Activated gamma-delta T cell treated with Interleukin-2 at 50 U/mL for 16 hours (primary cell): ENCODE measurements at places on chromosomes 12 and 14.

GRCh38 chr12:132736378-132736777 lies 25.3 kb downstream of the ANKLE2 start:
- no peak for DNase-seq

GRCh38 chr12:14048941-14049545 lies 67.6 kb upstream of the GRIN2B start:
- DNase-seq, result no peak

DNA sequence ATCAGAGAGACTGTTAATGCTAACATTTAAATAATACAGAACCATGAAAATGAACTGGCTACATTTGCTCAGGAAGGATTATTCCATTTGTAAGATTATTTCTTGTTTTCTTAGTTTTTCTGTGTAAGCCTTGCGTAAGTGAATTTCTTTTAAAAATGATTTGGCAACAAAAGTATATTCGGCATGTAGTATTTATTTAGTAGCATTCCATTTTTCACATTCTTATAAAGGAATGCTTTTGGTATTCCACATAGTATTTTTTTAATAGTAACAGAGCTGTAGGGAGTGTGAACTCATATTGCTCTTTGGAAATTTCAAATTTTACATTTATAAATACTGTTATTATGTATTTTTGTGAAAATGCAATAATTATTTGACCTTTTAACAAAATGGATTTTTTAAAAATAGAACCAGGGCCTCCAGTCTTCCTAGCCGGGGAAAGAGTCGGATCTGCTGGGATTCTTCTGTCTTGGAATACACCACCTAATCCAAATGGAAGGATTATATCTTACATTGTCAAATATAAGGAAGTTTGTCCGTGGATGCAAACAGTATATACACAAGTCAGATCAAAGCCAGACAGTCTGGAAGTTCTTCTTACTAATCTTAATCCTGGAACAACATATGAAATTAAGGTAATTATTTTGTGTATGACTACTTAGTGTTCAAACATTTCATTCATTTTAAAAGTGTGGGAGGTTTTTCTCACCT lies 1.2 kb downstream of the PTPRQ start:
- no peak for DNase-seq

DNA sequence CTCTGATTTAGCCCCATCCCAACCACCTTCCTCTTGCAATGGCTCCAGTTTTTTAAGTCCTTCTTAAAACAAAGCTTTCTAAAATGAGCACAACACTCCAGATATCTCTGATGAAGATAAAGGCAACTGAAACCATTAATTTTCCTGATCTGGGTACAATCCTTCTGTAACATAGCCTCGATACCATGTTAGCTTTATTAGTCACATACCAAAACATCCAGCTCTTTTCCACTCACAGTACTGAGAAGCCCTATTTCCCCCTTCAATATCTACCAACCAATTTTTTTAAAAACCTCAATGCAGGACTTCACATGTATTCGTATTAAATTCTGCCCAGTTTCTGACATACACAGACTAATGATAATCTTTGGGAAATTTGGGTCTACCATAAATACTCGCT lies 105.9 kb downstream of the MED13L start:
- no peak for DNase-seq

DNA sequence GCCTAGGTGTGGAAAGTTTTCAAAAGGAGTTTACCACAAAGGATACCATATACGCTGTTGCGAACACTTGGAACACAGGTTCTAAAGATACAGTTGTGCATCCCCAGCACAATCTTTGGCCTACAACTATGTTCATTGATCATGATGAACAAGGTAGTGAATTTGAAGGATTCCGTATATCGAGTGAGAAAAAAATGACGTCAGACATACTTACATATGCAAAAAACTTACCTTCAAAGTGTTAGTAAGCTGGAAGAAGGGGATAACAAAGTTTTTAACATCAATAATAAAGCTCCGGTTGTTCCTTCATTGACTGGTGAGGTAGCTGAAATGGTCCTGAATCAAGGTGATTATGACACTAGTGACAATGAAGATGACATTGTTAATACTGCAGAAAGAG lies 133.9 kb upstream of the PDE3A start:
- DNase-seq, result no peak
